ENCODE measurements at places on chromosomes 2 and 18.

GRCh38 chr18:33682436-33682835, 104.4 kb downstream of the ASXL3 start:
- DNase-seq, result no peak

GRCh38 chr2:190355968-190356644, 12.7 kb downstream of the INPP1 start:
- no peak for DNase-seq

DNA sequence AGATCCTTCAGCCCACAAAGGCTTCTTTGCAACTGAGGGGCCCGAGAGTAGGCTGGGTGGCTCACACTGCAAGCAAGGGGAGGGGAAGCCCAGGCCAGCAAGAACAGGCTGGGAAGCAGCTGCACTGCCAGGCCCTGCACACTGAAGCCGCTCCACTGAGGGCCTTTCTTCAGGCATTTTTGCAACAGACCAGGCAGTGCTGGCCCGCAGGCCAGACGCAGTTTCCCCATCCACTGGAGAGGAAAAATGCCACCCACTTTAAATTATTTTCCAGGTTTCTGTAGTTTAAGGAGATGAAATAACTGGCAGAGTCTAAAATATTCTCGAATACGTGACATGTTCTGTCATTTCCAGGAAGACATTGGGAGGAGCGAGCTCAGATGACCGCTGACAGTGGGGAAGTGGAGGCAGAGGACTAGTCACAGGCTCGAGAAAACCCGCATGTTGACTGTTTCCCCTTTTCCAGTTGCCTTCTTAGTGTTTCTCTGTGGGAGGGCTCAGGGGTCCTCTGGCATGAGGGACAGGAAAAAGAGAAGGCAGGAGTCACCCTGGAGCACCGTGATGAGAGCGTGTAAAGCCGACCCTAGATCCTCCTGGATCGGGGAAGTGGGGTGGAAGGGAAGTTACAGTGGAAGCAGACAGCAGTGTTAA, 53.3 kb upstream of the B3GNT7 start:
- no peak for DNase-seq

GRCh38 chr2:235876099-235876679, 292.0 kb downstream of the GBX2 start:
- DNase-seq, result no peak

- DNase-seq, result peak; percentile 100
Observed at GRCh38 chr2:148020111-148021058, at the start of gene ORC4. Gene ORC4 (minus strand): TSS chr2:148020737. CDS start chr2:147975958, 44,779 bp downstream.

- no peak for DNase-seq
Observed at GRCh38 chr2:215328066-215328465, 16.2 kb downstream of the ATIC start.

DNA sequence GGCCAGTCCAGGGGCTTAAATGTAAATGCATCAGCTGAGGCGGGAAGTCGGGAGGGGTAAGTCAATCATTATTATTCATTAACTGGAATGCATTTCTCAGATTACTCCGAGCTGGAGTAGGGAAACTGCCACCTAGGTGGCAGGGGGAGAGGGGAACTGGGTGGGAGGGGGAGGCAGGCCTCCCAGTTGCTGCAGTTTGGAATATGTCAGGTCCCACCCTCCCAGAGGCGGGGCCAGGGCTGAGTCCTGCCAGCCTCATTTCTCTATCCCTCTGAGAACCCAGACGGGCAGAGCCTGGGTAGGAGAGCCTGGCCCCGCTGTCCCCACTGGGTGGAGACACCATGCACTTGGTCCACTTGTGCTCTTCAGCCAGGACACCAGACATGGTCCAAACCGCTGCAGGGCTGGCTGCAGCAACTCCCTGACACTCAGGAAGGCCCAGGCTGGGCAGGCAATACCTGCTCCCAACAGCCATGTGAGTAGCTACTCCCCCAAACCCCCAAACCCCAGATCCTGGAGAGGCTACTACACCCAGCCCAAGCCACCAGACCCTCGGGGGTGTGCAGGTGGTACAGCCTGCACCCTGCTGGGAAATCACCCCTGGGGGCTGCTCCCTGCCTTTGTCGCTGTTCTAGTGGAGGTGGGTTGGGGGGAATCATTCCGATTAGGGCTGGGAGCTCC, at the start of gene GPBAR1:
Gene GPBAR1, plus strand, starts transcription at position 274 of the 681 bp plus-strand sequence. CDS start 1,710 bp downstream, outside the sequence.
- no peak for DNase-seq

GRCh38 chr18:2854875-2855274, 8.1 kb downstream of the EMILIN2 start:
- DNase-seq, result peak; percentile 32

- DNase-seq, result no peak
Observed at GRCh38 chr2:27373567-27373966, 3.2 kb downstream of the SNX17 start.

- DNase-seq, result no peak
Observed at GRCh38 chr2:31577143-31577542, 3.6 kb downstream of the SRD5A2 start.

DNA sequence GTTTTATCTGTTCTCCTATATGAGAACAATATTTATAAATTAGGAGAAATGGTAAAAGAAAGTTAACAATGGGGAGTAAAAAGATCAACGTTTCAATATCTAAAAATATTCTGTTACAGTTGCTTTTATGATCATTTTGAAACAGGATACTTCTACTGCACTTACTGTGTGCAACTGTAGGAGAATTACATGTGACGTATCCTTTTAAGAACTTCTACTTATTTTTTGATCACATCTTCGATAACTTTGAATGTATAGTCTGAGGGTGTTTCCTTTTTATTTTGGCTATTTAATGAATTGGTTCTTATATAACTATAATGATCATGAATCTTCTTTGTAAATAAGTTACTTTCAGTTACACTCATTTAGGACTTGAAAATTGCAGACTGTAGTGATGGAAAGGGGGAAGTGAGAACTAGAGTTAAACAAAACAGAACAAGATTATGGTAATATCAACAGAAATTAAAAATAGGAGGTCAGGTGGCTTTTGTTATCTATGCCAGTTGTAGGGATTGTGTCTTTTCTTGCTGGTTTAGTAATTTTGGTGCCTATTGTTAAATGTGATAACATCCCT, 109.9 kb downstream of the MSTN start:
- no peak for DNase-seq

DNA sequence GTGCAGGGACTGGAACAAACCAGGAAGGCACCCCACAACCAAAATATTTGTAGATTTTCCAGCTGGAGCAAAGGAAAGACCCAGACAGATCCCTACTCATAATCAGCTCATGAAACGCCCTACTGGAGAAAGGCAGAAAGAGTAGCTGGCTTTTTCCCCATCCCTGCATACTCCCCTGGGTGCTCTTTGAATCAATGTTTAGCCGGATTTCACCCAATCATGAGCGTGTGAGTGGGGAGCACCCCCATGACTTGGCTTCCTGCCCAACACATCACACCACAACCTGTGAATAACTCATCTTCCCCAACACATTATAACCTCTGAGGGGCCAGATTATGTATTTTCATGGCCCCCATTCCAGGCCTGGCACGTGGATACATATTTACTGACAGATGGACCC, 35.1 kb upstream of the SLC14A1 start:
- peak; percentile 47 for DNase-seq

GRCh38 chr2:71510196-71510807, 56.9 kb downstream of the DYSF start:
- DNase-seq, result peak; percentile 51

DNA sequence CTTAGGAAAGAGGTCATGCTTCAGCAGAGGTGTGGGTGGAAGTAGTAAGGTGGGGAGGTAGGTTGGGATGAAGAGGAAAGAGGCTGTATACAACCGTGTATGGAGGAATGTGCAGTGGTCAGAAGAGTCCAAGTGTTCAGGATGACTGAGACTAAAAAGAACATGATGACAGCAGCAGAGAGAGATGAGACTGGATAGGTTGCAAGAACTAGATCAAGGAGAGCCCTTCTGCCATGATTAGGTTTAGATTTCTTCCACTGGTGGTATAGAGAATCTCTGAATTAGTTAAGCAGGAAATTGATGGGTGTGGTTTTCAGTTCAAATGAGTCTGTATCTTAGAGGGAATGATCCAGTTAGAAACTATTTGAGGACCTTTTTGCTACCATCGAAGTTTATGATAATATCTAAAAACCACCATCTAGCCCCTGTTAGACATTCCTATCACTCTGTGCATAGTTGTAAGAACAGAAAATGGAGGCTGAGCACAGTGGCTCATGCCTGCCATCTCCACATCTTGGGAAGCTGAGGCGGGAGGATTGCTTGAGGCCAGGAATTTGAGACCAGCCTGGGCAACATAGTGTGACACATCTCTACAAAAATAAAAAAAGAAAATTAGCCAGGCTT, 221.0 kb downstream of the LTBP1 start:
- peak; percentile 32 for DNase-seq

DNA sequence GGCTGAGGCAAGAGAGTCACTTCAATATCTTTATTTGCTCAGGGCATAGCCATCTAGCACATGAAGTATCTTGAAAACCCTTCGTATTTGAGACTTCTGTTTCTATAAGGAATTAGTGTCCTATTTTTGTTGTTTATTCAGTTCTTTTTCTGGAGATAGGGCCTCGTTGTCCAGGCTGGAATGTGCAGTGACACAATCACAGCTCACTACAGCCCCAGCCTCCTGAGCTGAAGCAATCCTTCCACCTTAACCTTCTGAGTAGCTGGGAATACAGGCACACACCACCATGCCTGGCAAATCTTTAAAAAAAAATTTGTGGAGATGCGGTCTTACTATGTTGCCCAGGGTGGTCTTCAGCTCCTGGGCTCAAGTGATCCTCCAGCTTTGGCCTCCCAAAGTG, 50.6 kb downstream of the PSMD14 start:
- no peak for DNase-seq

DNA sequence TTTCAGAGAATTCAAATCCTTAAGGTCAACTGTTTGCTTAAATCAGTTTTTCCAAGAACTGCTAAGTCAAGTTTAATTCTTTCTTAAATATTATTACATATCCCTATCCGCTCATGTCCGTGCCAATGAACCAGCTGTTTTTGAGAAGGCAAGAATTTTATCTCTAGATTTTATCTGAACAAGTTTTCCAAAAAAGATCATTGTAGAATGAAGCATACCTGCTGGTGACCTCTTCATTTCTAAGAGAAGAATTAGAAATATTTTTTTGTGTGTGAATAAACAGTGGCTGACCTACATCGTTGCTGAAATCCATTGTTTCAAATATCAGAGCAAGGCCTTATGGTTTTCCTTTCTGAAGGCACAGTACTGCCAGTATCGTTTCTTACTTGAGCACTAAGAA, 58.4 kb upstream of the RND3 start:
- DNase-seq, result no peak

DNA sequence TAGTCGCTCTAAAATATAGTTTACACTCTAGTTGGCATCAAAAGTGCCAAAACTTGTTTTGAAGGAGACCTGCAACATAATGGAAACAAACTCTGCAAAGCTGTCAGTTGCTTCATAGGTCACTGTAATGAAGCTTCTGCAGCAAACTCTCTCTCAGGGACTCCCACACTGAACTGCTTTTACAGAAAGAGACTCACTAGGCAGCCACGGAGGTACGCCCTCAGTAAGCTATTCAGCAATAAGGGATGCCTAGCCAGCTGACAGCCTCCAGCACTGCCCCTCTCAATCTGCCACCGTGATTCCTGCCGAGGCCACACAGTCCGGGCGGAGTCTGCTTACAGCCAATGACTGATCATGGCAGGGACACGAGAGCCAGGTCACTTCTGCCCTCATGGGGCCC, 51.1 kb downstream of the COLEC12 start:
- no peak for DNase-seq

DNA sequence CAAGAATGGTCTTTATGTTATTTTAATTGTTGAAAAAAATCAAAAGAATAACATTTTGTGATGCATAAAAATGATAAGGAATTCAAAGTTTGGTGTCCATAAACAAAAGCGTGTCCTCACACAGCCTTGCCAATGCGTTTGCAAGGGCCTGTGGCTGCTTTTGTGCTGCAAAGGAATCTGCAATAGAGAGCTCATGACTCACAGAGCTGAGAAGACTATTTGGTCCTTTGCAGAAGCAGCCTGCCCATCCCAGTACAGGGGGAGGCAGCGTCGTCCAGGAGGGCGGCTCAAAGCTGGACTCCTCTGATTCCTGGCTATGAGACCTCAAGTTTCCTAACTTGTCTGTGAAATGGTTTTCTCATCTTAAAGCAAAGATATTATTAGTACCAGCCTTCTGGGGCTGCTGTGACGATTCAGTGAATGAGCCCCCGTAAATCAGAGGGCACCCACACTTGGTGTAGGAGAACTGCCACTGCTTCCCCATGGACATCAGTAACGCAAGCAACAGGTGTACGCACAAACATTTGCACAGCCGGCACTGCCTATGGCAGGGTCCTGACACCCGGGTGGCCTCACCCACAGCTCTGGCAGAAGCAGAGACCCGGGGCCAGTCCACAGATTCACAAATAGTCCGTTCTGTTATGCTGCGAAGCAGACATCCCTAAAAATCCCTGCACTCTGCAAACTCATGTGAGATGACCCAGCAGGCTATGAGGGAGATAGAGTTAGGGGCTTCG, 70.6 kb upstream of the ASAP2 start:
- DNase-seq, result peak; percentile 56

GRCh38 chr2:115389024-115389423, 946.6 kb downstream of the DPP10 start:
- no peak for DNase-seq

DNA sequence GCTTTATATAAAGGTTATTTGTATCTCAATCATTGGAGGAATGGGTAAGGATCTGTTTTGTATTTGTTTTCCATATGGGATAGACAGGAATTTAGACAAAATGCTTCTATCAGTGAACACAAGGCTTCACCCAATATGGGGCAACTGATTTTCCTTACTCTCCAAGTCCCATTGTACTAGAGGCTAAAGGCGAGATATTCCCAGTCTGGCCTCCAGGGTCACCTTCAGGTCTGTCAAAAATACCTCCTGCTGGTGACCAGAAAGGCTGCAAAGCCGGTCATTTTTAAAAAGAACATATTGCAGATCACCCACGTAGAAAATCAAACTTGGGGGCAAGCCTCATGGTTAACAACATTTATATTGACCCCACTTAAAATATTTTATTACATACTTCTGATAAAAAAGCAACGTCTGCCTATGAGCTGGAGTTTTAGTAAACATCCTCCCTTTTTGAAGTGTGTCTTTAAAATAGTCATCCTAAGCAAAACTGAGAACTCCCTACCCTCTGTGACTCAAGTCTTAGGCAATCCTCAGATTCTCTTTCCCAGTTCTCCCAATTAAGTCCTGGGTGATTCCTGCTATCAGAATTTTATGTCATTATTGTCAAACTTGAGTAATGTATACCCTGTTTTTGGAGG, 276.6 kb downstream of the MREG start:
- DNase-seq, result peak; percentile 67

DNA sequence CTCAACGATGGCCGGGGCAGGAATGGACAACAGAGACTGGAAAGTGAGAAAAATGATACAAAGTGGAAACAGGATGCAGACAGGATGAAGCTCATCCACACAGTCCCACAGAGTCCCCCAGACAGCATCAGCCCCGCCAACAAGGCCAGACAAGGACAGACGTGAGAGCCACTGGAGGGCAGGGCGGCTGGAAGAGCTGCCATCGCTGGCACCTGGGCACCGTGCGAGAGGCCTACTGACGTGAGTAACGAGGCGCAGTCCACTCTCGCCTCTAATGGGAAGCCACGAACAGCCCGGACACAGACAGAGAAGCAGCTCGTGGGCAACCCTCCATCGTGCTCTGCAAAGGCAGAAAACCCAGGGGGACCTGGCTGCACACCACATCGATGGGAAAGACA, 17.1 kb downstream of the HDAC4 start:
- DNase-seq, result no peak

Measured in fibroblast of upper back skin (primary cell).